Skin of body (tissue), 3 donors: ENCODE measurements at places on chromosomes 12 and 14.

DNA sequence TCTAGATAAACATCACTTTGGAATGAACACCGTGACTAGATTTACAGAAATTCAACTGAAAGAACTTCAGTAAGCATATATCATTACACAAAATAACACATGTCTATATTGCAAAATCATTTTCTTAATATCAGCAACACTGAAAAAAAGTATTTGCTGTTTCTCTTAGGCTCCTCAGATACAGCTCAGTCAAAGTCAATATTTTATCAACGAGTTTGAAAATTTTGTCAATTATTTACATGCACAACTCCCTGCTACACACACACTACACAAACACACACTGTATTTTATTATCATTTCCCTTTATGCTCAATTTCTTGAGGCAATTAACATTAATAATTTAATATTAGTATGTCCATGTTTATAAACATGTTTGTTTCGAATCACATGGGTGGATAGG lies 3.8 kb downstream of the PZP start:
- no peak for DNase-seq

DNA sequence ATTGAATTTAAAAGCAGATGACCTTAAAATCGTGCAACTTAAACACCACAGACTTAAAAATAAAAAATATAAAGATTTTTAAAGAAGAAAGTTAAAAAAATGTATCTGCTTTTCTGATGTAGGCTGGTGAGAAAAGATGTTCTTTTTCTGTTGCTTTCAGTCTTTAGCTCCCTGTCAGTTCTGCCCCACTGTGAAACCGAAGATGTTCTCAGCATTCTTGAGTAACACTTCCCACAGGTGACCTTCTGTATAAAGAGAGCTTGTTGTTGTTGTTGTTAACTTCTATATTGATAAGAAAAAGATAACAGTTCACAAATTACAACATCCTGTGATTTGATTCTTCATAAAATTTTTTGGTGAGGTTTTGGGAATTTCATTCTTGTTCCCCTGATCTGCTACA lies 377.9 kb upstream of the RGS6 start:
- DNase-seq: no peak

GRCh38 chr12:401235-402028 lies at the start of gene CCDC77:
TSS of gene CCDC77 (plus strand) at chr12:401644. CDS start at chr12:409384, 7,740 bp downstream.
- no peak for DNase-seq

- DNase-seq: no peak
Measured at GRCh38 chr14:100296106-100296651, 10.1 kb downstream of the SLC25A29 start.

DNA sequence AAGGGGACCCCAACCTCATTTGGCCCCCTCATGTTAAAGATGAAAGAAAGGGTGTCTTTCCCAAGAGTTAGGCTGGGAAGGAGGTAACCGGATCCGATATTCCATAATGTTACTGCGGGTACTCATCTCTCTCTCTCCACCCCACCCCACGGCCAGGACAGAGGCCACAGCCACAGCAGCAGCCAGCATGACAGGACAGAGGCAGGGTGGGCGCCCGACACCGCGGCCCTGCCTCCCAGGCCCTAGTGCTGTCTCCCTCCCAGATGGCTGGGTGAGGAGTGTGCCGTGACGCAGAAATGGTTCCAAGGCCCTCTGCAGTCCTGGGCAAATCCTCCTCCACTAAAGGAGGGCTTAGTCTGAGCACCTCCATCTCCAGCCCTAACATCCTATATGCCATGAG lies 6.2 kb downstream of the SLC6A12 start:
- DNase-seq: no peak
